ENCODE measurements at places on chromosomes 2 and 18.

- no peak for DNase-seq
These were observed 213.1 kb upstream of the MC4R start for GRCh38 chr18:60585670-60586069.

- no peak for DNase-seq
These were observed 96.8 kb downstream of the ZNF407 start for GRCh38 chr18:74694436-74694835.

DNA sequence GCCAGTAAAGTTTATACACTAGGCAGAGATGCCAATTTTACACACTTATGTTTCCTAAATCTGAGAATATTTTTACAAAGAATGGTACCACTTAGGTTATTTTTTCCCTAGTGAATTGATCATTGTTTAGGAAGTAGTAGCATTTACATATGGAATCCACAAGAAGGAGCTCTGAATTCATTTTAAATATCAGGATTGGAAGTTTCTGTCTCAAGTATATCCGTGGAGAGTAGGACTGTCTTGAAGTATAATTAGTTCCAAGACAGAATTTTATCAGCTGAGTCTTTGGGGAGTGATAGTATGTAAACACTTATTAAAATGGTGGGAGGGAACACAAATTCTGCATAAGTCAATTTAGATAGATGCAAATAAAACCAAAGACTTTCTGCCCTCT, 82.3 kb upstream of the FAM98A start:
- no peak for DNase-seq

DNA sequence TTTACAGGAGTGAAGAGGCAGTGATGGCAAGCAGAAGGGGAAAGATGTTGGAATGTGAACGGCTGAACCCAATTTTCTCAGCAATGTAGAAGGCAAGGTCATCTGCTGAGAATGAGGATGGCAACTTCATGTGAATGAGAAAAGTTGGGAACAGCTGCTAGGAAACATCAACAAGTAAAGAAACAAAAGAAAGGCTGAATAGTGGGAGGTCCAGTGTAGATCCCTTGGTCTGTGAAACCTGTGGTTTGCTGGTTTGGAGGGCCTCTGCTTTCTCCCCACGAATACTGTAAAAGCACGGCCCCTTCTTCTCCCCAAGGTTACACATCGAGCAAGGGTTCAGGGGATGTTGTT, 27.4 kb downstream of the MARCHF4 start:
- no peak for DNase-seq

DNA sequence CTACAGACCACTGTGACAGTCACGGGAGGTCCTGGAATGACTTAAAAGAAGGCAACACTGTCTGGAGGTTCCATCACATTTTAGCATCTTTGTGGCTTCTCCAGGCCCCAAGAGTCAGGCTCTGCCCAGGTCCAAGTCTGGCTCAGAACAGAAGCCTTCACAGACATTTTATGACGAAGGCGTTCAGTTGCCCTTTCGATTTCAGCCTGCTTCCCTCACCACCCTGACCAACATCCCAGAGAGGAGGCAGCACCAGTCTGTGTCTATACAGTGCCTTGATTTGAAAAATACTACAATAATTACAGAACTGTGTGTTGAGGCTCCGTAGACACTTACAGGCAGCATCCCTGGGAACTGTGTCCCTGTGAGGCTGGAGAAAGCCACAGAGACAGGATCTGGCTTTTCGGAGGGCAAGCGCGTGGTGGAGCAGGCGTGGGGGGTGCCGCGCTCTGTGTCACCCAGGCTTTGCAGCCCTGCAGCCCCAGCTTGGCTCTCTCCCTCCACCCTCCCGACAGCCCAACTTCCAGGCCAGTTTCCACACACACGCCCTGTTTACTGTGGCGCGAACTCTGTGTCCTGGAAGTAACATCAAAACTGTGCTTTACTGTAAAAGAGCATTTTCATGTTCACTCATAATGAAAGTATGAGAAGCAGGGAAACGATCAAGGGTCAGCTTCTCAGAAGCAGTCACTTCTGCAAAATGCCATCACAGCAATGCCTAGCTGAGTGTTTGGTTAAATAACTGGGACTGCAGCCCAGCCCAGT, 153.5 kb upstream of the ALKAL2 start:
- DNase-seq, result no peak
